ENCODE measurements at places on chromosomes 13 and 19.

GRCh38 chr13:39107561-39107960 lies 69.3 kb downstream of the NHLRC3 start:
- DNase-seq = no peak

- DNase-seq = no peak
Observed at GRCh38 chr13:48443442-48444208, 30.7 kb upstream of the LPAR6 start.

- no peak for DNase-seq
Observed at GRCh38 chr13:73991884-73992283, 142.3 kb downstream of the KLF12 start.

GRCh38 chr13:58729361-58729760 lies 1097.8 kb downstream of the PCDH17 start:
- DNase-seq = no peak

DNA sequence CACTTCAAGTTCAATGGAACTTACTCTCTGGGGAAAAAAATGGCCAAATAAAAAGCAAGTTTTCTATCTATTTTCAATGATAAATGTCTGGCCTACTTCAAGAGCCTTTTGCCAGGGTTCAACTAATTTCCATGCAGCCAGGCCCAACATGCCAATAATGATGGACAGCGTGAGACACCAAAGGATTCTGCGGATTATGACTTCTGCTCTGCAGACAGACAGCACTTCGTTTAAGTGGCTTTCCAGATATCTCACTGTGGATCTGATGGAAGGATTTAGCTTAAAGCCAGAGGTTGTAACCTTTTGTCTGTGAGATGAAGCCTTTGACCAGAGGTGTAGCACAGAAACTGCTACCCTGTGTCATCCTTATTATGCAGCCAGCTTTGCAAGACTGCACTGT lies 614.2 kb downstream of the DCT start:
- no peak for DNase-seq

GRCh38 chr13:111511219-111511732 lies 190.8 kb downstream of the TEX29 start:
- no peak for DNase-seq

DNA sequence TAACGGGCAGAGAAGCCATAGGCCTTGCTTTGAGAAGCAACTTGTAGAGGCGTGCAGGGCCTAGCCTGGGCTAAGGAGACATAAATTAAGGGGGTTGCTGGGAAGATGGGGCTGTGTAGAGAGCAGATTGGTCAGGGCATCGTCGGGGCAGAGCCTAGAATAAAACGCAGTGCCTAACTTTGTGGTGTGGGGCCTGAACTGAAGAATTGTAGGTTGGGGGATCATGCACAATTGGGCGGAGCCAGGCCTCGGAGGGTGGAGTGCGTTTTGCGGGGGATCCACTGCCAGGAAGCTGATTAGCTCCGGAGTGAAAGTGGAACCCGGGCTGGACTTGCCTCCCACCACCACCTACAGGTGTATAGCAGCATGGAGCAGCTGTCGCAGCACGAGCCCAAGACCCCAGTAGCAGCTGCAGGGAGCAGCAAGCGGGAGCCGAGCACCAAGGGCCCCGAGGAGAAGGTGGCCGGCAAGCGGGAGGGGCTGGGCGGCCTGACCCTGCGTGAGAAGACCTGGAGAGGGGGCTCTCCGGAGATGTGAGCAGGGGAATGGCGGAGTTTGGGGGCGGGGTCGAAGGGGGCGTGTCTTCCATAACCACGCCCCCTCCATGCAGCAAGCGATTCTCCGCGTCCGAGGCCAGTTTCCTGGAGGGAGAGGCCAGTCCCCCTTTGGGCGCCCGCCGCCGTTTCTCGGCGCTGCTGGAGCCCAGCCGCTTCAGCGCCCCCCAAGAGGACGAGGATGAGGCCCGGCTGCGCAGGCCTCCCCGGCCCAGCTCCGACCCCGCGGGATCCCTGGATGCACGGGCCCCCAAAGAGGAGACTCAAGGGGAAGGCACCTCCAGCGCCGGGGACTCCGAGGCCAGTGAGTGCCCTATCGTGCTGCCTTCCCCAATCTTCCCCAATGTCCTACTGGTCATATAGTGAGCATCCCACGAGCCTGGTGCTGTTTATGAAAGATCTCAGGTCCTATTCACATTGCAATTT lies 13.8 kb downstream of the DNASE2 start:
- peak; percentile 47 for DNase-seq

DNA sequence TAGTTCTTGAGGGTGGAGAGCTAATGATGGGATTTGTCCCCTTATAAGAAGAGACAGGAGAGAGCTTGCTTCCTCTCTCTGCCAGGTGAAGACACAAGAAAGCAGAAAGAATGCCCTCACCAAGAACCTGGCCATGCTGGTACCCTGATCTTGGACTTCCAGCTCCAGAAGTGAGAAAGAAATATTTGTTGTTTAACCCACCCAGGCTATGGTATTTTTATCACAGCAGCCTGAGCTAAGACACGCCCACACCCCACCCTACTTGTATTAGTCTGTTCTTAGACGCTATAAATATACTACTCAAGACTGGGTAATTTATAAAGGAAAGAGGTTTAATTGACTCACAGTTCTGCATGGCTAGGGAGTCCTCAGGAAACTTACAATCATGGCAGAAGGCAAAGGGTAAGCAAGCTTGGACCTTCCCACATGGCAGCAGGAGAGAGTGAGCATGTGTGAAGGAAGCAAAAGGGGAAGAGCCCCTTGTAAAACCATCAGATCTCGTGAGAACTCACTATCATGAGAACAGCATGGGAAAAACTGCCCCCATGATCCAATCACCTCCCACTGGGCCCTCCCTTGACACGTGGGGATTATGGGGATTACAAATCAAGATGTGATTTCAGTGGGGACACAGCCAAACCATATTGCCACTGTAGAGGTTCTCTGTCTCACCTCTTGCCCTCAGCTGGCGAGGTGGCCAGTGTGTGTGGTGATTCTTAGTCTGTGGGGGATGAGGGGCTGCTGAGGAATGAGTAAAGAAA lies 57.4 kb upstream of the RCBTB2 start:
- no peak for DNase-seq

DNA sequence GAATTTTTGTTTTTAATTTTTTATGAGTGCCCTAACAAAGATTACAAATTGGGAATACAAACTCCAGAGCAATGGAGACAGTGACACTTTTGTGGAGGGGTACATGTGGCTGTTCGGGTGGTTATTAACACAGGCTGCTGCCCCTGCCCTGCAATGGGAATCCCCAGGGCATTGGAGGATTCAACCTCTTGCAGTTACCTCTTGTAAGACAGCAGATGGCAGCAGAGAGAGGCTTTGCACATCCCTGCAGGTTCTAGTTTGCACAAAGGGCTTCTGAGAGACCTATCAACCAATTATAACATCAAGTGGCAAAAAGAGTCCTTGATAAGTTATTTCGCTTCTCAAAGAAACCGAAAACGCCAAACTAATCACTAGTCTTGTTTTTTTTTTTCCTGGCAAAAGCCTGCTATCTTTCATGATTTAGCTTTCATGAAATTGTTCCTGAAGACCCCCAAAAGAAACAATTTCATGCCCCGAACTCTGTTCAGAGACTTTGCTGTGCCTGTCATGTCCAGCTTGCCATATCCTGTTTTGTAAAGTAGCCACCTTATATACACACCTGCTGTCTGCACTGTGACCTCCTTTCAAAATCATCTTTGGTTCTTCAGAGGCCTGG lies 10.4 kb downstream of the GJB2 start:
- DNase-seq = no peak

DNA sequence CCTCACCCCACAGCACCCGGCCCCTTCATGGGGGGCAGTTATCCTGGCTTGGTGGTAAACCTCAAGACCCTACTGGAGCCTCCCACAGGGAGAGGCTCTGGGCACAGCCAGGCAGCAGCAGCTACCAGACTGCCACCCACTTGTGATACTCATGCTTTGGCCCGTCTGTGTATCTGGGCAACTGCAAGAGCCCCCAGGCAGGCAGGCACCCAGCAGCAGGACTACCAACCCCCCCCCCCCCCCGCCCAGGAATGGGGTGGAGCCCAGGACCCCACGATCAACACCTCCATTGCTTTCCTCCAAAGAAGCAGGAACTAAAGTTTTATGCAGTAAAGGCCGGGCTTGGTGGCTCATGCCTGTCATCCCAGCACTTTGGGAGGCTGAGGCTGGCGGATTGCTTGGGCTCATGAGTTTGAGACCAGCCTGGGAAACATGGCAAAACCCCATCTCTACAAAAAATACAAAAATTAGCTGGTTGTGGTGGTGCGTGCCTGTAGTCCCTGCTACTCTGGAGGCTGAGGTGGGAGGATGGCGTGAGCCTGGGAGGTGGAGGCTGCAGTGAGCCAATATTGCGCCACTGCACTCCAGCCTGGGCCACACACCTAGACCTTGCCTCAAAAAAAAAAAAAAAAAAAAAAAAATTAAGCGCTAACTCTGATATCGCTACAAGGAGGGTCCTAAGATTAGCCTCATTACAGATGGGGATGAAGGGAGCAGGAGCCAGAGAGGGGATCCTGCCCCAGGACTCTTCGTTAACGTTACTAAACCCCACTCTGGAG lies 1.1 kb upstream of the LYL1 start:
- DNase-seq = no peak

GRCh38 chr13:80382576-80382975 lies 41.6 kb upstream of the SPRY2 start:
- DNase-seq = no peak

GRCh38 chr19:4596033-4596904 lies 36.8 kb upstream of the SEMA6B start:
- DNase-seq = no peak

- DNase-seq = no peak
Observed at GRCh38 chr13:20547479-20547908, 19.5 kb upstream of the IFT88 start.

GRCh38 chr13:44142941-44143665 lies 230.5 kb upstream of the SERP2 start:
- DNase-seq = no peak

DNA sequence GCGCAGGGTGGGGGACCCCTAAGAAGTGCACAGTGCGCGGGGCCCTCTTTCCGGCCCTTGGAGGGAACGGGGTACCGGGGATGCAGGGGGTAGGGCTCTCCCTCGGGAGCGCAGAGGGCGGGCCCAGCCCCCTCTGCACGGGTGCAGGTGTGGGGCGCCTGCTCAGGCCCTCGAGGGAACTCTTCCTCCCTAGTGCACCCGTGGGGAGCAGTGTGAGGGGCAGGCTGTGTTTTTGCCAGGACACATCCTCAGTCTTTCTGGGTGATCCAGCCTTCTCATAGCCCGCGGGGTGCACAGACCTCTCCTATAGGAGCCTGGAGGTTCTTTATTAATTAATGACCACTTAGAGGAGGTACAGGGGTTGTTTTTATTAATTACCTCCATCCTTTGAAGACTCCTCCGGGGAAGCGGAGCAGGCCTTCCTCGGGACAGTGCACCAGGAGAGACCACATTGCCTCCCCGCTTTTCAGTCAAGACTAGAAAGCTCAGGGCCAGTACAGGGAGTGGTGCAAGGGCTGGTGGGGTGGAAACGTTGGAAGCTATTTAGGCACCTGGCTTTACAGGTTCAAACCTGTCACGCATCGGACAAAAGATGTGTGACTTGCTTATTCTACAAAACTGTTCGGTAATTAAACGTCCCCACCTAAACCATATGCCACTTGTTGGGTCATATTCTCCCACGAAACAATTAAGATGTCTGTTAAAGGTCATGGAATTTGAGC lies 598 bp upstream of the GJB6 start:
- DNase-seq = no peak

DNA sequence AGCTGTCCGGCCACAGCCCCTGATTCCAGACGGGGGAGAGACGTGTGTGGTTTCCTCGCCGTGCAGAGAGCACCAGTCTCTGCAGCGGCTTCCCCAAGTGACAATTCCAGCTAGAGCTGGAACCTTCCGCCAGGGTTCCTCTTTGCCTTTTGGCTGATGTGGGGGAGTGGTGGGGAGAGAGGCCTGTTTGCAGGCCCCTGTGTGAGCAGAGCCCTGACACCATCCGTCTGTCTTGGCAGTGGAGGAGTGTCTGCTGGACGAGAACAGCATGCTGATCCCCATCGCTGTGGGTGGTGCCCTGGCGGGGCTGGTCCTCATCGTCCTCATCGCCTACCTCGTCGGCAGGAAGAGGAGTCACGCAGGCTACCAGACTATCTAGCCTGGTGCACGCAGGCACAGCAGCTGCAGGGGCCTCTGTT lies 25.0 kb downstream of the LAMP1 start:
- no peak for DNase-seq

GRCh38 chr13:41224113-41225110 lies 30.0 kb upstream of the KBTBD7 start:
- no peak for DNase-seq

GRCh38 chr19:5927441-5927821 lies 13.4 kb downstream of the CAPS start:
- DNase-seq = no peak

GRCh38 chr19:33559996-33560395 lies 38.4 kb upstream of the PEPD start:
- DNase-seq = no peak

DNA sequence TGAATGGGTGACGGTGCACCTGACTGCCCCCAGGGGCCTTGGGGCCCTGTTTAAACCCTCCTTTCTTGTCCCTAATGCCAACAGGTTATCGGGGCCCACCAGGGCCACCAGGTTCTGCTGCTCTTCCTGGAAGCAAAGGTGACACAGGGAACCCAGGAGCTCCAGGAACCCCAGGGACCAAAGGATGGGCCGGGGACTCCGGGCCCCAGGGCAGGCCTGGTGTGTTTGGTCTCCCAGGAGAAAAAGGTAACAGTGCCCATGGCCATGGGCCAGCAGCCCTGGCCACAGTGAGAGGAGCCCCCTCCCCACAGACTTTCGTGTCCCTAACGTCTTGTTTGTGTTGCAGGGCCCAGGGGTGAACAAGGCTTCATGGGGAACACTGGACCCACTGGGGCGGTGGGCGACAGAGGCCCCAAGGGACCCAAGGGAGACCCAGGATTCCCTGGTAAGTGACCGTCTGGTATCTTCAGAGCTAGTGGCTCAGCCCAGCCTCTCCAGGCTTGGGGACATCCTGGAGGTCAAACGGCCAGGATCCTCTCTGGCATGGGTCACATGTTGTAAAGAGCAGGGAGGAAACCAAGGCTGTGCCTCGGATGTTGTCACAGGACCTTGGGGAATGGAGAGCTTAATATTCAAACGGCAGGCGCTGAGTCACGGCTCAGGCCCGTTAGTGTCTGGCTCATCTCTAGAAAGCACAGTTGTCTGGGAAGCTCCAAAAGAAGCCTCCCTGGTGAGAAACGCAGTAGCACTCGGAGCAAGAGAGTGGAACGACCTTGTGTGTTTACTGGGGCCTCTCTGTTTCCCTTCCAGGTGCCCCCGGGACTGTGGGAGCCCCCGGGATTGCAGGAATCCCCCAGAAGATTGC lies 58.3 kb downstream of the RAB20 start:
- DNase-seq = no peak

DNA sequence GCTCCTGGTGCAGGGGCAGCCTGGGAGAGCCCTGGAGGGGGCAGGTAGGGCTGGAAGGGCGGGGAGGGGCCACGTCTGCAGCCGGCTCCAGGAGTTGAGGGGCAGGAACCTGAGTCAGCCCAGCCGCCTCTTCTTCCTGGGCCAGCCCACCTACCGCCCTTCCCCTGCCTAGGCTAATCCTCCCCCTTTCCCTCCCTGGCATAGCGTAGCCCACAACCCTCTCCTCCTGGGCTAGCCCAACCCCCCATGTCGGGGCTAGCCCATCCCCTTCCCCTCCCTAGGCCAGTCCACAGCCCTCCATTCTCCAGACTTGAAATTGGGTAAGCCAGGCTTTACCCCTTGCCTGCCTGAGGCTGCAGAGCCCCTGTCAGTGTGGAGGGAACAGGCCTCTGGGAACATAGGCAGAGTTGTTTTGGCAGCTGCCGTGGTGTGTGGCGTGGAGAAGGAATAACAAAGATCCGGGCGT lies 20.6 kb upstream of the WDR18 start:
- no peak for DNase-seq

GRCh38 chr13:82565201-82565600 lies 1317.1 kb downstream of the SLITRK1 start:
- DNase-seq = no peak
